Heart left ventricle (tissue), 16 donors: ENCODE measurements at places on chromosomes 2 and 18.

DNA sequence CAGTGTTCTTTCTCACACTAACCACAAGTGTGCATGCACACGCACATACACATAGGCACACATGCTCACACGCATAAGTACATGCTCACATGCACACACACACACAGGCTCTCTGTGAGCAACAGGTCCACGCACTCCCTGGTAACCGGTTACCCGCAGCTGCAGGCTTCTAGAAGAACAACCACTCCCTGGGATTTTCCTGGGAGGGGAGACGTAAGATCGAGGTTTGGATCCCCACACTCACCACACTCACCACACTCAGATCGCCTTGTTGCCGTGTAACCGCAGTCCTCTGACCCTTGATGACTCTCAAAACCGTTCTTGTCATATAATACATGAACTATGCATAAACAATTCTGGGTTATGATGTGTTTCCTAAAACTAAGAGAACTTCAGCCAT is 42.2 kb downstream of the TTC32 start:
- H3K27me3 ChIP-seq: no peaks in the 10 kb centered on the region
- no peak overlapping the region for H3K27ac ChIP-seq
- no peak overlapping the region for H3K4me3 ChIP-seq
- no peaks in the 10 kb centered on the region for H3K36me3 ChIP-seq

GRCh38 chr2:24087032-24087431 is 2.4 kb upstream of the TP53I3 start:
- no peak overlapping the region for H3K4me3 ChIP-seq
- H3K27me3 ChIP-seq: no peaks in the 10 kb centered on the region
- peaks cover 24% of the 10 kb centered on the region for H3K36me3 ChIP-seq
- H3K27ac ChIP-seq: no peak overlapping the region

DNA sequence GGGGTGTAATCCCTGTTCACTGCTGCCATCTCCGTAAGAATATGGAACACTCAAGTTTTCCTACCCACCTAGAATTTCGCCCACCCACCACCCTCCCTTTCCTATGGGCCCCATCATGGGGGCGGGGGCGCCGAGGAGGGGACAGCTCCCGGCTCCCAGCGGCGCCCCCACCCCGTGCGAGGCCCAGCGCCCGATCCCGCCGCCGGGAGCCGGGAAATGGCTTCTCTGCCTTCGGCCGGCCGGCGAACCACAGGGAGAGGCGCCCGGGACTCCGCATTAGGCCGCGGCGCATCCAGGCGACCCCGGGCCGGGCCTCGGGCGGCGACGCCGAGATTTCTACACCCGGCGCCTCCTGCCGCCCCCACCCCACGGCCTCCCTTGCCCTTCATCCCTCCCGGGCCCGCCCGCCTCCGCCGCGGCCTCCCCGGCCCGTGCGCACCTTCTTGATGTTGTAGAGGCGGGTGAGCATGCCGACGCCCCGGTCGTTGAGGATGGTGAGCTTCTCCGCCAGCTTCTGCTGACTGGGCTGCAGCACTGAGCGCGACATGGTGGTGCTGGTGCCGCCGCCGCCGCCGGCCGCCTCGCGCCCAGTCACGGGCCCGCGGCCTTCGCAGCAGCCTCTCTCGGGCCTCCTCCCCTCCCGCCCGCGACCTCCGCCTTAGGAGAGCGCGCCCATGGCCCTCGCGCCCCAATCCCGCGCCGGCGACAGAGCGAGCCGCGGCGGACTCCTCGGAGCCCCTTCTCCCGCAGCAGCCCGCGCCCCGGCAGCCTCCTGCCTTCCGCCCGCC is 510 bp downstream of the NCKAP1 start:
- H3K4me1 ChIP-seq: peaks cover 43% of the 10 kb centered on the region
- H3K36me3 ChIP-seq: no peaks in the 10 kb centered on the region
- no peak for DNase-seq
- peak overlapping the region; percentile 99 for H3K27ac ChIP-seq
- peak overlapping the region; percentile 89 for H3K4me3 ChIP-seq

GRCh38 chr2:101348883-101349282 is 38.4 kb downstream of the CREG2 start:
- H3K36me3 ChIP-seq: no peaks in the 10 kb centered on the region
- no peaks in the 10 kb centered on the region for H3K4me1 ChIP-seq
- H3K27me3 ChIP-seq: no peaks in the 10 kb centered on the region

DNA sequence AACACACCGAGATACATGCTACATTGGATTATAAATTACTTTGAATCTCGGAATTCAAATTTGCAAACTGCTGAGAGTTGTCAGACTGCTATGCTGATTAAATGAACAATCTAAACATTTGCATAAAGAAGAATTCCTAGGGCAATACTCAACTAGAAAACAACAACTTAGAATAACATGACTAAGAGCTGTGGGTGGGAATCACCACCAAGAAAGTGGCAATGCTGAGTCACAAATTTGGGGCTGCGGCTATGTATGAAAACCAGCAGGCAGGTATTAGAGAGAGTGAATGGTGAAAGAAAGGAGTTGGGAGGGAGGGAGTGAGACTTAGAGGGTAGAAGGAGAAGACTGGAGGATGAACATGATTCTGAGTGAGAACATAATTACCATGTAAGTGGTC is 559.5 kb downstream of the PIK3C3 start:
- no peaks in the 10 kb centered on the region for H3K36me3 ChIP-seq
- no peak overlapping the region for H3K27ac ChIP-seq
- DNase-seq: no peak
- H3K4me1 ChIP-seq: no peaks in the 10 kb centered on the region

DNA sequence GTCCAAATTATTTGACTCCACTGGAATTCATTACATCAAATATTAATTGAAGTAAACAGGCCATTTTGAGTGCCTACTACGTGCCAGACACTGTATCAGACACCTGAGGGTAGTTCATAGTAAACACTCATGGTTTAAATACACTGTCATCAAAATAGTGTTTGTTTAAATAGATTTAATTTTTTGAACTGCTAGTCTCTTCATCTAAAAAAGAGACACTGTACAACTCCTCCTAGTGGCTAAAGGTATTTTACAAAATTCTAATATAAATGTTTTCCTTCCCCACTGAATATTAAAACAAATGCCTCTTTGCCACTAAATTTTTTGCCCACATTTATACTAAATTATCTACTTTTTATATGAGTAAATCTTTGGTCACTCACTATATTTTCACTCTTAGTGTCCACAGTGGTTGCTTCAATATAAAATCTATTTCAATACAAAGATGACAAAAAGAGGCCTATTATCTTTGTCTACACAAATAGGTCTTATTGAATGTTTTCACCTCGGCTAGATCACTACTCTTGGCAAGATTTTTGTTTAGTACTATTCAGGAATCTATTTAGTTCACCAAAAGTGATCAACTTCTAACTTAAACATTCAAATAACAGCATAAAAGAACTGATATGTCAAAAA is 122.1 kb downstream of the TMEM247 start:
- no peak overlapping the region for H3K27ac ChIP-seq
- DNase-seq: no peak
- no peaks in the 10 kb centered on the region for H3K36me3 ChIP-seq

DNA sequence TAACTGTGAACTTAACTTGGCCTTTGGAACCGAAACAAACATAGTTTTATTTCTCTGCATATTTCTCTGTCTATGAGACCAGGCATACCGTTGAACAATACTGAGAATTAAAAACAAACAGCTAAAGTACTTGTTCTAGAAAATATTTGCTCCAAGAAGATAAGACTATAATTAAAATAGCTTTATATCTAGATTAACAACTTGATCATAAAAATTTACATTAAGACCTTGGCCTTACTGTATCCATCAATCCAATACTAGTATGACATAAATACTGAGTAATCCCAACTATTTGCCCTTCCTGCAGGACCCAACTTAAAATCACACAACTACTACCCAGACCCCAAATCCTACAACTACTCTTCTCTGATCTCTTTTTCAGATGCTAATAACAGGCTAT is 260.9 kb downstream of the RIT2 start:
- H3K27me3 ChIP-seq: no peaks in the 10 kb centered on the region
- no peak overlapping the region for H3K4me3 ChIP-seq
- DNase-seq: no peak
- H3K27ac ChIP-seq: no peak overlapping the region

DNA sequence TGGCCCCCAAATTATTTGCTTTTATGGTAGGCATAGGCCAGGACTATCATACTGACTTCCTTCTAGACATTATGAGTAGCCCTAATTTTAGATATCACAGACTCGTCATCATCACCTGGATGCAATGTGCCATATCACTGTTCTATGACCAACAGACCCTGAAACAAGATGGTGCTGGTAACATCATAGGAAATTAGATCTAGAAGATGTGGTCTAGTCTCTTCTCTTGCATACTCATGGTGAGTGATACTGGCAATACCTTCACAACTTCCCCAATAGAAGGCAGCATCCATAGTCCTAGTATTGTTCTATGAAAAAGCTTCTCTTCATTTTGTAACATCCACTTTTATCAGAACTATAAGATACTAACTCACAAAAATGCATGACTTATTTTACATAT is 116.3 kb upstream of the ITGA4 start:
- DNase-seq: no peak
- no peaks in the 10 kb centered on the region for H3K4me1 ChIP-seq
- no peak overlapping the region for H3K4me3 ChIP-seq
- H3K27me3 ChIP-seq: no peaks in the 10 kb centered on the region
- H3K27ac ChIP-seq: no peak overlapping the region
- no peaks in the 10 kb centered on the region for H3K36me3 ChIP-seq

GRCh38 chr18:58958628-58959027 is 94.0 kb downstream of the ZNF532 start:
- no peak overlapping the region for H3K27ac ChIP-seq
- H3K36me3 ChIP-seq: peaks cover 61% of the 10 kb centered on the region

DNA sequence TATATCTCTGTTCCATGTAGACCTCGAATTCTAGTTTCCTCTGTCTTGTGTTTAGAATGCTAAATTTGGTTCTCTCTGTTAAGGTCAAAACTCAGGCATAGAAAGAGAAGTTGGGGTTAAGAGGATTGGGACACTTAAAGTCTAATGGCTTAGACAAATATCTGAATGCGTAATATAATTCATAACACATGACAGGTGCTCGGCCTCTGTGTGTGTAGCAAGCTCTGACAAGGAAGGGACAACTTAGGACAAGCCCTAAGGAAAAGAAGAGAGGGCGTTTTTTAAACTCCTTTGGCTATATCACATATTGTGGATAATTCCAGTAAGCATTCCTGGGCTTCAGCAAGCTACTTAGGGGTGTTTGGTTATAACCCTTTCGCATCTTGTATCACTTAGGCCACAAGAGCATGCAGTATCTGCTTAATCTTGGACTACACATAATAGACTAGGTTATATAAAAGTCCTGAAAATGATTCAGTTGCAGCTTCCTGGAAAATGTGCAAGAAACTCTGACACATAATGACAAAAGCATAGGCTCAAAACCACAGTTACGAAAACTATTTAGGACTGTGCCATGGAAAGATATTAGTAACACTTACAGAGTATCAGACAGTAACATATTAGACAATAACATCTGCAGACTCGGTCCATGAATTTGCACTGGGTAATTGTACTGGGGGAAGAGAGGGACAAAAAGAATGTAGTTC is 16.1 kb upstream of the CREB1 start:
- no peaks in the 10 kb centered on the region for H3K4me1 ChIP-seq
- no peak overlapping the region for H3K4me3 ChIP-seq
- H3K27ac ChIP-seq: no peak overlapping the region
- no peaks in the 10 kb centered on the region for H3K27me3 ChIP-seq
- DNase-seq: no peak
- no peaks in the 10 kb centered on the region for H3K36me3 ChIP-seq

DNA sequence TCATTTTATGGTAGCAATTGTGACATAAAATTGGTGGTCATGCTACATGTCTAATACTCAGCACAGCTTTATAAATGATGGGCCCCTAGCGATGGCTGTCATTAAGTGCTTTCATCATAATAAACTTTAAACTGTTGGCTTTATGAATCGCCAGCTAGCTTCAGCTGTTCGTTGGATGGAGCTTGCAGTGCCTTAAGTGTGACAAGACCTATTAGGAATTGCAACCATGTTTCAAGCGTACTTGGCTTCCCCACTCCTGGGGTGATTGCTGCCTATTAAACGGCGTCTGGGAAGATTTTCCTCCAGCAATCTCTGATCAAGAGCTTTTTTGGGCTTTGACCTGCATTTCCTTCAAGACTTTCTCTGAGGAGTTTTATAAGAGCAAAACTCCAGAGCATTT is 164.5 kb upstream of the SIX3 start:
- no peaks in the 10 kb centered on the region for H3K27me3 ChIP-seq
- H3K4me1 ChIP-seq: no peaks in the 10 kb centered on the region
- H3K36me3 ChIP-seq: no peaks in the 10 kb centered on the region
- DNase-seq: no peak
- H3K27ac ChIP-seq: no peak overlapping the region

- H3K27me3 ChIP-seq: no peaks in the 10 kb centered on the region
- H3K4me3 ChIP-seq: no peak overlapping the region
These were observed 113.7 kb upstream of the SPRED2 start for GRCh38 chr2:65545837-65546805.
